ENCODE measurements at places on chromosomes 5 and 9.
A peak's percentile ranks its signal among the peaks of the same experiment; 100 is the strongest.

GRCh38 chr5:80152778-80153177 lies 103.1 kb downstream of the SERINC5 start:
- DNase-seq, result peak; percentile 35
- H3K36me3 ChIP-seq, result peaks cover 74% of the 10 kb centered on the region
- H3K27ac ChIP-seq, result peak overlapping the region; percentile 56

DNA sequence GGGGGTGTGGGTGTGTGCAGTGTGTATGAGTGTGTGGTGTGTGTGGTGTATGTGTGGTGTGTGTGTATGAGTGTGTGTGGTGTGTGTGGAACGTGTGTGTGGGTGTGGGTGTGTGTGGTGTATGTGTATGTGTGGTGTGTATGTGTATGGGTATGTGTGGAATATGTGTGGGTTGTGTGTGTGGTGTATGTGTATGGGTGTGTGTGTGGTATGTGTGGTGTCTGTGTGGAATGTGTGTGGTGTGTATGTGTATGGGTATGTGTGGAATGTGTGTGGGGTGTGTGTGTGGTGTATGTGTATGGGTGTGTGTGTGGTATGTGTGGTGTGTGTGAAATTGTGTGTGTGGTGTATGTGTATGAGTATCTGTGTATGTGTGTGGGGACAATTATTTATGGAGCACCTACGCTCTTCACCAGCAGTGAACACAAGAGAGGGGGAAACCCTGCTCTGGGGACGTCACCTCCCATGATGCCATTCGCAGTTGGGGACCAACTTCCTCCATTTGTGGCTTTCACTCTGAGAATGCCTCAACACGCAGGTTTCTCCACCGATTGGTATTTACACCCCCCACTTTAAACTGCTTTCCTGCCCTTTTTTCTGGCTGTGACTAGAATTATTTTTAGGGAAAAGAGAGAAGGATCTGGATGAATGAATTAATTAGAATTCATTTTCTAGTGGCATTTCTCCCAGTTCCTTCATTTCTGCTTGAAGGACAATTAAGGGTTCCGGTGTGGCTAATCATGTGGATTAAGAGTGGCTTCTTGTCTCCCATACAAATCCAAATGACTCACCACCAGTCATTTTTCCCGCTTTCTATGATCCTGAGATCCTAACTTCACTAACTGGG lies 238.1 kb downstream of the ROR2 start:
- peaks cover 12% of the 10 kb centered on the region for H3K27me3 ChIP-seq
- H3K4me1 ChIP-seq, result peaks cover 19% of the 10 kb centered on the region
- no peak overlapping the region for H3K27ac ChIP-seq
- peak overlapping the region; percentile 5 for H3K4me3 ChIP-seq
- no peaks in the 10 kb centered on the region for H3K36me3 ChIP-seq

DNA sequence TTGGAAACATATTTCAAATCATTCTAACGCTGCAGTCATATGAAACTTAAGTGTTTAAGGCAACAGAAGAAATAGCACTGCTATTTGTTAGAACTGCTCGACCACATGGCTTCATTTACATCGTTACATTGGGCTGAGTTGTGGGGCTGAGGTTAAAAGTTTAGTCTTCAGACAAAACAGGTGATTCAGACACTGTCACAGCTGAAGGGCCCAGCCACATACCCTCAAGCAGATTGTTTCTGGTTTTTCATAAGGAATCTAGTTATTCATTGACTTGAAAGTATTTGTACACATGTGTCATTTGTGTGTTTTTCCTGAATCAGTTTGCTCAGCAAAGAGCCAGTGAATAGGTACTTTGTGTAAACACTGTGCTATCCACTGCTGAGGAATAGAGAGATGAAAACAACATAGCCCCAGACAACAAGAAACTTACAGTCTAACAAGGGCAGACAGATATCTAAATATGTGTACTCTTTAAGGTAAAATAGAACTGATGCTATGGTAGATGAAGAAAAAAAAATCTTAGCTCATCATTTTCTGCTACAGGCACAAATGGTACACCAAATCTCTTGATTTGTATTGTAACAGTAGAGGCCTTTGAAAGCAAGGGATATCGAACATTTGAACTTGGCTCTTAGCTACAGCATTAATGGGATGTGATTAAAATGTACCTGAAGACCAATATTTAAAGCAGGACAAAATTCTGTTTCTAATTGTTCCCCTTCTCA lies 357.6 kb upstream of the RPS23 start:
- no peaks in the 10 kb centered on the region for H3K4me1 ChIP-seq
- no peak for DNase-seq
- H3K36me3 ChIP-seq, result no peaks in the 10 kb centered on the region
- H3K4me3 ChIP-seq, result no peak overlapping the region

DNA sequence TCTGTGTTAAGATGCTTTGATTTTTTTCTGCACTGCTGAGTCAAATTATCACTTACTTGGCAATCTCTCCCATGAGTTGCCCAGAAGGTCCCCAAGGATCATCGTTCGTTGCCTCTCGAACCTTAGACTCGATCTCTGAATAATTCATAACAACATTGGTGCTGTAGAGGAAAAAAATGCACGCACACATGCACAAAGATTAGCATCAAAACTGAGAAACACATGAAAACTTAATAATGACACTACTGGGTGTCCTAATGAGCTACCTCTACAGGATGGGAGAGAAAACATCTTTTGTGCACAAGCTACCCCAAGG lies 41.6 kb downstream of the CLINT1 start:
- no peak for DNase-seq
- no peak overlapping the region for H3K27ac ChIP-seq
- no peak overlapping the region for H3K4me3 ChIP-seq
- no peaks in the 10 kb centered on the region for H3K4me1 ChIP-seq
- peaks cover 34% of the 10 kb centered on the region for H3K36me3 ChIP-seq
- H3K27me3 ChIP-seq, result no peaks in the 10 kb centered on the region

DNA sequence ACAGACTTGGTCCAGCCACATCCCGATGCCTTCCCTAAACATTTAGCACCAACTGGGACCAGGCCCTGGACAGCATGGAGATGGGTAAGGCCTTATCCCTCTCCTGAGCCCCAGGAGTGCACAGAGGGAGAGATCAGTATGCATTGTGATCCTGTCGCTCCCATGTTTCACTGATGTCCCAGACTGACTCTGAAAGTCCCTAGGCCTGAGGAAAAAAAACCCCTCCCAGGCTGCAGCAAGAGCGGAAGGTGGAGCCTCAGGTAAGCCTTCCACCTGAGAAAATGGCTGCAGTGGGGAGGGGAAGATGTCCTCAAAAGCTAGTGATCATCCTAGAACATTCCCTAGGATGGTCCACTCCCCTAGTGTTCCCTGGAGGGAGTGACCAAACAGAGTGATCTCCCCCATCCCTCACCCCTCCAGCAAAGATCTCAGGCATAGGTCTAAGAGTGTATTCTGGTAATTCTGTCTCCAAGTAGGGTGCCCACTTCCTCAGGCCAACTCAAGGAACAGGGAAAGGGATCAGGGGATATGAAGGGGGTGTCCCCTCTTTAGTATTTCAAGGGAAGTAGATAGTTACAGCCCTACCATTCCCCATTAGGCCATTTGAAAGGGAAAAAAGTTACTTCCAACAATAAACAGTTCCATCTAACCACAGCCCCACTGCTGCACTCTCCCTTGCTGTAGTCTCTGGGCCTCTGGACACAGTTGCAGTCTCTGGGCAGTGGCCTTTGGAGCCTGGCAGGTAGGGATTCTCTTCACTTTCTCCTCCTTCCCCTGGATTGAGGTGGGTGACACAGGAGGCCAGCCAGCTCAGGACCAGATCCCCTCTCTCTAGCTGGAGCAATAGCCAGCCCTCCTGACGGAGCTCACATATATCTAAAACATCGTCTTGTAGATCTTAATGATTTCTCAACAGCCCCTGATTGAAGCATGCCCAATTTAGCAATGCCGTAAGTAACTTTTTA lies 6.8 kb upstream of the CXXC5 start:
- H3K27ac ChIP-seq, result no peak overlapping the region
- no peak overlapping the region for H3K4me3 ChIP-seq
- peaks cover 2% of the 10 kb centered on the region for H3K27me3 ChIP-seq
- no peak for DNase-seq
- H3K4me1 ChIP-seq, result peaks cover 23% of the 10 kb centered on the region
- peaks cover 2% of the 10 kb centered on the region for H3K36me3 ChIP-seq

DNA sequence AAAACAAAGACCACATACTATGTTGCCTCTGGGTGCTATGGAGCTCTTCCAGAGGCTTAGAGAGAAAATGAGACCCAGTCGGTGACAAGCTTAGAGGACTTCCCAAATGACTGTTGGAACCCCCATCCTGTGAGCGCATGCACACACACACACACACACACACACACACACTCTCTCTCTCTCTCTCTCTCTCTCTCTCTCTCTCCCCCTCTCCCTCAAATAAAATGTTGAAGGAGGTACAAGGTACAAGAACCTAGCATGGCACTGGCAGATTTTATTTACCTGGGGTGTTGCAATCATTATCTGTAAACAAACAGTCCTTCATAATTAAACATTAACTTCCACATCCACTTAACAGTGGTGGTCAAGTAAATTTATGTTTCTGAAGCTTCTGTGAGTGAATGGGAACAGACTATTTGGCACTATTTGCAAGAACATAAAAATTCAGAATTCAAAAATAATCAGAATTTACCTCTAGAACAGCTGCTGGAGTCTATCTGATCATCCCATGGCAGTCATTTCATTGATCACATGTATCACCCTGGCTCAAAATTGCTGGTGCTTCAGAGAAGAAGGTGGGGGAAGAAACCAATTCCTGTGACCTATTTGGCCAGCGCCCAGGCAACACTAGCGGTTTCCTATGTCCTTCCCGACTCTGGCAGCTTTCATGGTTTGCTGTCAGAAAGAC lies 24.9 kb downstream of the TRPM3 start:
- H3K27ac ChIP-seq, result no peak overlapping the region
- no peak for DNase-seq
- H3K36me3 ChIP-seq, result no peaks in the 10 kb centered on the region
- no peaks in the 10 kb centered on the region for H3K27me3 ChIP-seq
- H3K4me1 ChIP-seq, result no peaks in the 10 kb centered on the region

- no peaks in the 10 kb centered on the region for H3K36me3 ChIP-seq
- H3K4me3 ChIP-seq, result no peak overlapping the region
- DNase-seq, result no peak
- H3K4me1 ChIP-seq, result no peaks in the 10 kb centered on the region
- no peaks in the 10 kb centered on the region for H3K27me3 ChIP-seq
- H3K27ac ChIP-seq, result no peak overlapping the region
These were observed 69.9 kb upstream of the NAA35 start for GRCh38 chr9:85871008-85871407.

- DNase-seq, result no peak
- peaks cover 50% of the 10 kb centered on the region for H3K27me3 ChIP-seq
- H3K4me1 ChIP-seq, result peaks cover 25% of the 10 kb centered on the region
These were observed 6.7 kb downstream of the PITX1 start for GRCh38 chr5:135027266-135027696.

DNA sequence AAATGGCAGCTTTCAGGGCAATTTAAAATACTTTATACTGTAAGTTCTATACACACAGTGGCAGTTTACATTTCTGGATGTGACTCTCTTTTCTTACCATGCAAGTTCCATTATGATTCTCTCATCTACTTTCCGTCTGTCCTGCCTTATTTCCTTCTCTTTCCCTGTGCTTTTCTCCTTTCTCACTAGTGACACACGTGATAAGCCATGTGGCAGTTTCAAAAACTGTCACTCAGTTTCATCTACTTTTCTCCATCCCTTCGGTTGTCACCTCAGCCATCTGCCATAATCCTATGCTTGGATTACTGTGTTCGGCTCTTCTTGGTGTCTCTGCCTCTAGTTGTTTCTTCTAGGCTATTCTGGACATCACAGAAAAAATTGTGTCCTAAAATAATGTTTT lies 46.8 kb upstream of the ATG10 start:
- no peak overlapping the region for H3K4me3 ChIP-seq
- H3K27ac ChIP-seq, result no peak overlapping the region
- no peak for DNase-seq
- no peaks in the 10 kb centered on the region for H3K4me1 ChIP-seq
- H3K27me3 ChIP-seq, result no peaks in the 10 kb centered on the region

- H3K27ac ChIP-seq, result no peak overlapping the region
- DNase-seq, result no peak
- no peaks in the 10 kb centered on the region for H3K4me1 ChIP-seq
- H3K27me3 ChIP-seq, result peaks cover 14% of the 10 kb centered on the region
These were observed 33.1 kb downstream of the BTF3 start for GRCh38 chr5:73531356-73531755.

DNA sequence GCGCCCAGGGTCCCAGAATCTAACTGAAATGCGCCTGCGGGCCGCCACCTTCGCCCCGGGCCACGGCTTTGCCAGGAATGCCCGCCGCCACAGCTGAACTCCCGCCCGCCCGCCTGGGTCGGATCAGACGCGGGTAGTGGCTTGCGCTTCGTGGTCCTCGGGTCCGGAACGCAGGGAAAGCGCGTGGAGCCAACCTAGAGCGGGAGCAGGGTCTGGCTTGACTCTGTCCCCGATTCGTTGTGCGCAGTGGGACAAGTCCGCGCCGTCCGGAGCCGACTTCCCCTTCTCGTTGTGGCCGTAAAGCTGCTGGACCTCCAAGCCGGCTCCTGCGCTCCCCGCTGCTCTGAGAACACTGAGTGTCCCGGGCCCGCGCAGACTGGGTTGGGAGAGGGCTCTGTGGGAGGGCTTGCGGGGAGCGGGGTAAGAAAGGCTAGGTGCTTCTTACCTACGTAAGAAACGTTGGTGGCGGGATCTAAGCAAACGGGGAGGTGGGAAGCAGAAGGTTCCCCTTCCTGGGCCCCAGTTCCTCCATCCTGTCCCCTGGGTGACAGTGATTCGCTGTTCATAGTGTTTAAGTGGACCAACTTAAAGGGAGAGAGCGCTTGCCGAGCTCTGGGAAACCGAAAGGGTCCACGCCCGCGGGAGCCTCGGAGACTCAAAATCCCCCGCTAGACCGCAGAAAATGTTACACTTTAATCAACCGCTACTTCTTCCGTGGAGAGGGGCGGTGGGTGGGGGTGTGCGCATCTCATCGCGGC lies 4.4 kb upstream of the FOXE1 start:
- no peak overlapping the region for H3K27ac ChIP-seq
- peaks cover 75% of the 10 kb centered on the region for H3K27me3 ChIP-seq
- no peaks in the 10 kb centered on the region for H3K36me3 ChIP-seq
- H3K4me3 ChIP-seq, result peak overlapping the region; percentile 40
- peaks cover 45% of the 10 kb centered on the region for H3K4me1 ChIP-seq
- DNase-seq, result no peak

DNA sequence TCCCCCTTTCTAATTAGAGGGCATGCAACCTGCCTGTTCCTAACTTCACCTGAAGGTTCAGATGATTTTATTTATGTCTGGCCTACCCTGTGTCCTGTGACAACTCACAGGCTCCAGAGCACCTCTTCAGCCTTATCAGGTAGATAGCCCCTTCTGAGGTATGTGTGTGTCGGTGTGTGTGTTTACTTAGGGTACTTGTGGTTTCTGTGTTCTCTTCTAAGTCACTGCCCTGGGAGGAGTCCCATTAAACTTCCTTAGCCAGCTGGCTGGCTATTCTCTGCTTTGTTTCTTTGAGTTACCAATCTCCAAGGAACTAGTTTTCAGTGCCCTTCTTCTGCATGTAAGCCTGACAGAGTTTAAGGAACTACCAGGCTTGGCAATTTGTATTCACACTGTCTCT lies 74.9 kb downstream of the UNC13B start:
- DNase-seq, result no peak
- H3K36me3 ChIP-seq, result no peaks in the 10 kb centered on the region
- no peaks in the 10 kb centered on the region for H3K4me1 ChIP-seq
- peaks cover 3% of the 10 kb centered on the region for H3K27me3 ChIP-seq
- H3K4me3 ChIP-seq, result no peak overlapping the region

GRCh38 chr5:130074820-130075219 lies 170.6 kb downstream of the CHSY3 start:
- no peaks in the 10 kb centered on the region for H3K36me3 ChIP-seq
- no peaks in the 10 kb centered on the region for H3K27me3 ChIP-seq
- H3K4me1 ChIP-seq, result no peaks in the 10 kb centered on the region
- H3K27ac ChIP-seq, result no peak overlapping the region
- no peak for DNase-seq
- H3K4me3 ChIP-seq, result no peak overlapping the region

GRCh38 chr9:78267889-78268288 lies 29.0 kb upstream of the PSAT1 start:
- H3K27ac ChIP-seq, result no peak overlapping the region
- peaks cover 39% of the 10 kb centered on the region for H3K36me3 ChIP-seq
- no peak for DNase-seq
- H3K4me3 ChIP-seq, result no peak overlapping the region

Measured in CD4-positive, alpha-beta T cell (primary cell).